ENCODE measurements at places on chromosomes 6 and 20. TPM values are rescaled to one million over a fixed set of nuclear protein-coding genes. Genes with fewer than 3 reads are reported as not detected.

DNA sequence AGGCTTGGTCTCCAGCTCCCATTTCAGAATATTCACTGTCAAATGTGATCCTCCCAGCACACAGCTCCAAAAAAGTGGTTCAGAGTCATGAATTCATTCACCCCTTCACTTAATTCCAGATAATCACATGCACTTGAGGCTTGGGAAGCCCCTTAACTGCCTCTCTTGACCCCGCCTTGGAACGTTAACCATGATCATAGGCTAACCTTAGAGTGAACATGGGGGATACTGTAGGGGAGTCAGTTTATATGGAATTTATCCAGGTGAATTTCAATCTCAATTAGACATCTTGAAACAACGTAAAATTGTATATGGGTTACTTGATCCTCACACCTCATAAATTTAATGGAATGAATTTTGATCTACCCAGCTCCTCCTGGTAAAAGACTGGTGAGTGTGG, 346.8 kb upstream of the ARID1B start:
- no peak overlapping the region for H3K4me3 ChIP-seq

DNA sequence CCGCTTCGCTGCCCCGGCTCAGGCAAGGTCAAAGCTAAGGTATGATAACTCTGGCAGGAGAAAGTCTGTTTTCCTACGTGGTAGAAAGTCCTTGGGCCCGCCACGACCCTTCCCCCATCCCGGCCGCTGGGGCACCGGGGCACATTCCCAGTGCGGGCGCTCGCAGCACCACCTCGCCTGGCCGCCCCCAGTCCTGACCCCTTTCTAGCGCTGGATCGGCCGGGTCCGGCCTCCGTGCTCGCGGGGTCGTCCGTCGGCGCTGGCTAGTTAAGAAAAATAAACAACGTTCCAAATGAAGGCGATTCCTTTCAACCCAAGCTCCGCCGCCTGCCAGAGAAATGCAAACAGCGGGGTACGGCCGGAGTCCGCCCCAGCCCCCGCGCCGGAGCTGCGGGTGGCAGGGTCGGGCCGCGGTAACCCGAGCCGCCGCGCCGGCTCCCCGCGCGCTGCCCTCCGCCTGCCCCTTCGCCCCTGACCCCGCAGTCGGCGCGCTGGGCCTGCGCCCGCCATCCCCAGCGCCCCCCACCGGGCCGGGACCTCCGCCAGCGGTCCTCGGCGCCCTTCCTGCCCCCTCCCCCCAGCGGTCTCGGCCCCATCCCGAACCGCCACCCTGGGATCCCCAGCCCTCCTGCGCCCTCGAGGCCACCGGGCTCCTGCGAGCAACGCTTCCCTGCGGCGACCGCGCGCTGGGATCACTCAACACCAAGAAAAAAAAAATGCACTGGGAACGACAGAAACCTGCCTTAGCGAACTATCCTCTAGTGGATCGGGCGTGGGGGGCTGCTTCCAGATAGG, 37.6 kb downstream of the NCR2 start:
- no peak overlapping the region for H3K27ac ChIP-seq
- no peak for DNase-seq
- peaks cover 81% of the 10 kb centered on the region for H3K27me3 ChIP-seq
- peaks cover 9% of the 10 kb centered on the region for H3K4me1 ChIP-seq
- H3K4me3 ChIP-seq = no peak overlapping the region

DNA sequence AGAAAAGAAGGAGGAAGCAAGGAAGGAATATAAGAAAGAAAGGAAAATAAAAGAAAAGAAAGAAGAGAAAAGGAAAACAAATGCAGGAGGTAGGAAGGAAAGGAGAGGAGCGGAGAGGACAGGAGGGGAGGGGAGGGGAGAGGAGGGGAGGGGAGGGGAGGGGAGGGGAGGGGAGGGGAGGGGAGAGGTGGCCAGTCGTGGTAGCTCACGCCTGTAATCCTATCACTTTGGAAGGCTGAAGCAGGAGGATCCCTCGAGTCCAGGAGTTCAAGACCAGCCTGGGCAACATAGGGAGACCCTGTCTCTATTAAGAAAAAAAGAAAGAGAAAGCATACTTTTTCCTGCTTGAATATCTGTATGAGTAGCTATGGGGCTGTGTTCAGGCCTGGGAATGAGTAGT, 46.4 kb upstream of the GCM1 start:
- no peaks in the 10 kb centered on the region for H3K36me3 ChIP-seq
- no peak overlapping the region for H3K4me3 ChIP-seq
- no peak overlapping the region for H3K27ac ChIP-seq
- no peak for DNase-seq
- H3K27me3 ChIP-seq = no peaks in the 10 kb centered on the region
- no peaks in the 10 kb centered on the region for H3K4me1 ChIP-seq

The MRAP2 gene
- 0.20 TPM for total RNA-seq

Measured in astrocyte (in vitro differentiated cells and primary cell).